D721Med (cell line): ENCODE measurements at places on chromosomes 5 and 9.

DNA sequence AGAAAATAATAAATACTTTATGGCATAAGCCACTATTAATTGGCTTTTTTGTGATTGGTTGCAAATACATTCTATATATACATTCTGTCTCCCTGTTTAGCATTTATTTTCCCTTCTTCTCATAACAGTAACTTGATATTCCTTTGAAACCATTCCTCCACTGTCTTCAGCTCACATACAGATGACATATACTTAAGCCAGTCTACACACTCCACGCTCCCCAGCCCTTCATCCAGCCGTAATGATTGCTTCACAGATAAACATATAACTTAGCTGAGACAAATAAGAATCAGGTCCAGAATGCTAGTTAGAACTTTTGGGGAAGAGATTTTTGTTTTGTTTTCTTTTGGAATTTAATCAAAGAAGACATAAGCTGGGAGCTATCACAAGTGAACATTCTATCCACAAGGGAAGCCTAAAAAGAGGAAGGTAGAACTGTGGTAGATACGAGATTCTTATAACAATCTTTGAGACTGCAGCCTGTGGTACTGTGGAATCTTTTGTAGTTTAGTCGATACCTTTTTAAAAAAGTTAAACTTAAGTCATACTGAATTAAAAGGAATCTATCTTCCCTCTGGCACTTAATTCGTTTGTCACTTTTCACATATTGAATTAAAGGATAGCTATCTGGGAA is 365.1 kb upstream of the PRR16 start:
- DNase-seq, result no peak

DNA sequence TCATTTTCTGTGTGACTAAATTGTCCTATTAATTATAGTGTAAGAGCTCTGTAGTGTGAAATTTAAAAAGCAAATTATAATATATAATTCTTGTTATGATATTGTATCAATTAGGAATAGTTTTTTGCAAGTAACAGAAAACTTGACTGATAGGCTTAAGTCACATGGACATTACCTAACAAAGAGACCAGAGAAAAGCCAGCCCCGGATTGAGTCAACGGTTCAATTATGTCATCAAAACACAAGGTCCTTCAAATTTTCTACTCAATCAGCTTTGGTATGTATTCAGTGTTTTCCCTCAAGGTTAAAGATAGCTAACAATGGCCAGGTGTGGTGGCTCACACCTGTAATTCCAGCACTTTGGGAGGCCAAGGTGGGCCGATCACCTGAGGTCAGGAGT is 126.7 kb upstream of the PTGER4 start:
- no peak for DNase-seq

DNA sequence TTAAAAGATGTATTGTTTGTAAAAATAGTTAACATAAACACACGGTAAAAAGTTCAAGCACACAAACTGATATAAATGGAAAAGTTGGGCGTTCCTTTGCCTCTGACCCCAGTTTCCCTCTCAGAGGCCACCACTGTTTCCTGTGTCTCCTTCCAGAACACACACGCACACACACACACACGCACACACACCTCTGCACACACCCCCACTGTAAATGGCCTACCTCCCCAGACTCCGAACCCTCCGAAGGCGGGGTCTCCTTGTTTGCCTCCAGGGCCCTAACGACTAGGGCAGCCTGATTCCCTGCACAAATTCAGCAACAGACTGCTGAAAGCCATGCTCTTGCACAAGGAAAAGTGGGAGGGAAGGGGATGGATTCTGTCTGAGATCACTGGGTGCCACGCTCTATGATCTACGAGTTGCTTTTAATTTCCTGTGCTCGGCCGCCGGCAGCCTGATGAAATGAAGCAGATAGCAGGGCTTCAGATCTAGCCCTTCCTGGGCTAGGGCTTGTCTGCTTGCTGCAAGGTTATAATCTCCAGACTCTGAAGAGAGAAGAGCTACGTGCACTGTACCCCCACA is 184.0 kb upstream of the IL12B start:
- DNase-seq, result no peak

GRCh38 chr5:543351-543750 is 19.1 kb upstream of the SLC9A3 start:
- no peak for DNase-seq

DNA sequence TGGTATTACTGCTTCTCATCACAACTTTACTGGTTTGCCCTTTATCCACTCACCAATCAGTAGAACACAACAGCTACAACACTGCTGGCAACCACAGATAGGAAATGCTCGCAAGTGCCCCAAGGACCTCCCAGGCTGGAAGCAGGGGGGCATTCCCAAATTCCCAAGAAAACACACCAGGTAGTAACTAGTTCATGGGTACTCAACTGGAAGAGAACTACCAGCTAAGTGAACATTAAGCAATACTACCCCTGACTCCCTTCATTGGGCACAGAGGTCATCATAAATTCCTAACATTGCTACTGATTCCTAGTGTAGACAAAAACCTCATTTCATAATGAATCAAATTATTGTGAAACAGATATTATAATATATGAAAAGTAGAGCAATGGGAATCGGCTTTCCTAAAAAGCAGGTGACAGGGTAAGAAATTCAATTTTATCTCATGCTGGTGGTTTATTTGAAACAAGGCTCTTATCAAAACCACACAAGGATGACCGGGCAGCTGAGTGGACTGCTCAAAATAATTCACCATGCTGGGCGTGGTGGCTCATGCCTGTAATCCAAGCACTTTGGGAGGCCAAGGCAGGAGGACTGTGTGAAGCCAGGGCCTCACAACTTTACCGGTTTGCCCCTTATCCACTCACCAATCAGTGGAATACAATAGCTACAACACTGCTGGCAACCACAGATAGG is 81.6 kb downstream of the TLE1 start:
- no peak for DNase-seq

DNA sequence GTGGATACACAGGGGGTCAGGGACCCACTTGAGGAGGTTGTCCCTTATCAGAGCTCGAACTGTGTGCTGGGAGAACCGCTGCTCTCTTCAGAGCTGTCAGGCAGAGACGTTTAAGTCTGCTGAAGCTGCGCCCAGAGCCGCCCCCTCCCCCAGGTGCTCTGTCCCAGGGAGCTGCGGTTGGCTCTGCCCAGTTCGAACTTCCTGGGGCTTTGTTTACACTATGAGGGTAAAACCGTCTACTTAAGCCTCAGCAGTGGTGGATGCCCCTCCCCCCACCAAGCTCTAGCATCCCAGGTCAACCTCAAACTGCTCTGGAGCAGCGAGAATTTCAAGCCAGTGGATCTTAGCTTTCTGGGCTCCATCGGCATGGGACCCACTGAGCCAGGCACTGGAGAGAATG is 15.9 kb downstream of the SRD5A1 start:
- DNase-seq, result no peak

DNA sequence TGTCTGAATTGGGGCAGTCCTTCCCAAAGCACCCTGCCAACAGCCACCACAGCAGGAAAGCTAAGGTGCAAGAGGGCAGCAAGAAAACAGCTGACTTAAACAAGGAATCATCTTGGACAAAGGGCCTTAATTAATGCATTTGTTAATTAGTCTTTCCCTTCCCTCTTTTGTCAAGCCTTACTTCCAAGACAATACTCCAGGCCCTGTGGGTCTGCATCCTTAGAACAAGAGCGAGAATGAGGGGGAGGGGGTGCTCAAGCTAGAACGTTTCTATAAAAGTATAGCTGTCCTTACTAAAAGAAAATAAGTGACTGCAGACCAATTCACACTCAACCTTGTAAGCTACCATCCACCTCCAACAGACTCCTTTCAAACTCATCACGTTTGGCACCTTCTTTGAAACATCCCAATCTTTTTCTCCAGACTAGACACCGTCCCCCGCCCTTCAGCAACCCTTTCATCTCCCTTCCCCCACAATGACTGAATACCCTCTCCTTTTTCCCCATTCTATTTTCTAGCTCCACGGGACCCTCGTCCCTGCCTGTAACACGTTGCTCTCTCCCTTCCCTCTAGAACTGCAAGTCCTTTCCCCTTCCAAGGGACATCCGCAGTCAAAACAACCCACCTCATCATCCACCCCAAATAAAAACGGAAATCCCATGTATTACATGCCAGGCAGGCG is 85.7 kb upstream of the RNF38 start:
- DNase-seq, result no peak

GRCh38 chr5:109917154-109917546 is 227.4 kb downstream of the MAN2A1 start:
- DNase-seq, result no peak

DNA sequence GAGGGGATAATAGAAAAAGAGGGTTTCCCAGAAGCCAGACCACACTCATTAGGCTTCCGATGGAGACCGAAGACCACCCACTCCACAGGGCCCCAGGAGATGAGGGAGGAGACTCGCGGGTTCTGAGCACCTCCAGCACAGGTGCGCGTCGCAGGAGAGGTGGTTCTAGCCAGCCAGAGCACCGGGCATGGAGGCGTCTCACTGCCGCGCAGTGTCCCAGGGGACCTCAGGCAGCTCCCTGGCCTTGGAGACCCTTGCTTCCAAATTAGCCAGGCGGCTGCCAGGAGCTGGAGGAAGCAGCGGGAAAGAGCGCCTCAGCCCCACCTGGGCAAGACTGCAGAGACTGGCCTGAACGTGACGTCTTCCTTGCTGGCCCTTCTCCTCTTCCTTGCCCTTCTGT is 115.4 kb upstream of the FBXL7 start:
- DNase-seq, result no peak

GRCh38 chr9:27428551-27428950 is 95.5 kb upstream of the IFNK start:
- no peak for DNase-seq

DNA sequence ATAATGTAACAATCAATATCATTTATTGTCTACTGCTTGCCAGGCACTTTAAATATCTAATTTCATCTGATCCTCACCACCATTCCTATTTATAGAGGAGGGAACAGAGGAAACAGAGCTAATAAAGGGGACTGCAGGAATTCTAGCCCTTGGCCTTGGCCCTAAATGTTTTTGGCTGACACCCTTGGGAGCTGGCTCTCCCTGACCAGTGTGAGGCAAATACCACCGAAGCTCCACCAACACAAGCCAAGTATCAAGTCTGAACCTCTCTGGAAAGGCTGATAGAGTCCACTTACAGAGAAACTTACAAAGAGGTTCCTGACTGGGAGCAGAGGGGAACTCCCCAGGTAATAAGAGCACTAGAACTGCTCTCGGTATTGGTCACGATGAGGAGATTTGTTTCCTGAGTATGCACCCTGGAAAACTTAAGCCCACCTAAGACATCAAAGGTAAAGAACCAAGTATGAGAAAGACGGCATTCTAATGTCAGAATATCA is 243.1 kb upstream of the PANK3 start:
- no peak for DNase-seq

GRCh38 chr9:121610638-121610953 is 40.8 kb upstream of the DAB2IP start:
- no peak for DNase-seq

- no peak for DNase-seq
These were observed 31.5 kb upstream of the TRPC7 start for GRCh38 chr5:136396886-136397285.

DNA sequence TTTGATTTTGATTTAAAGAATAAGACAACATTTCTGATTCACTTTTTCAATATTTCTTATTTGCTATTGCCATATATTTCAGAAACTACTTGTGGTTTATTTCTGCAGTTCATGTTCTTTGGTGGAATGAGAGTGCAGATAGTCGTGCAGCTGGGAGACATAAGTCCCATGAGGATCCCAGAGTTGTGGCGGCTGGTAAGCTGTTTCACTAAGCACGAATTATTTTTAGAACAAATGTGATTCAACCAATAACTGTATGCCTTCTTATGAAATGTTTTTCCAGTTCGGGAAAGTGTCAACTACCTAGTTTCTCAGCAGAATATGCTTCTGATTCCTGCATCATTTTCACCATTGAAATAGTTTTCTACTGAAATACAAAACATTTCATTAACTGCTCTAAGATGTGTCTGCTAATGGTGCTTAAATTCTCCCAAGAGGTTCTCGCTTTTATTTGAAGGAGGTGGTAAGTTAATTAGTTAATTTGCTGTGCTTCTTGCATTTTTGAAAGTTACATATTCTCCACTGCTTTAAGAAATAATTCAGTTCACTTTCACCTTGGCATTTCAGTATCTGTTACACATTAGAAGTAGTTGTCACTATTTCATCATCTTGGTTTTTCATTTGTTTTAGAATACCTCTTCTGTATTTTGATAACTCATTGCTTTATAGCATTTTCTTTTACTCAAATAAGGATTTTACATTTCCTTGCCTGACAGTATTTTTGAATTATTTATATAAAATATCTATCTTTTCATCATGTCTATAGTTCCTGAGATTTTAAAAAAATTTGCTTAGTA is 9.0 kb downstream of the NIPSNAP3B start:
- no peak for DNase-seq

GRCh38 chr5:142186514-142186856 is 77.9 kb downstream of the NDFIP1 start:
- no peak for DNase-seq

GRCh38 chr9:134054891-134055811 is 12.7 kb downstream of the BRD3 start:
- no peak for DNase-seq

DNA sequence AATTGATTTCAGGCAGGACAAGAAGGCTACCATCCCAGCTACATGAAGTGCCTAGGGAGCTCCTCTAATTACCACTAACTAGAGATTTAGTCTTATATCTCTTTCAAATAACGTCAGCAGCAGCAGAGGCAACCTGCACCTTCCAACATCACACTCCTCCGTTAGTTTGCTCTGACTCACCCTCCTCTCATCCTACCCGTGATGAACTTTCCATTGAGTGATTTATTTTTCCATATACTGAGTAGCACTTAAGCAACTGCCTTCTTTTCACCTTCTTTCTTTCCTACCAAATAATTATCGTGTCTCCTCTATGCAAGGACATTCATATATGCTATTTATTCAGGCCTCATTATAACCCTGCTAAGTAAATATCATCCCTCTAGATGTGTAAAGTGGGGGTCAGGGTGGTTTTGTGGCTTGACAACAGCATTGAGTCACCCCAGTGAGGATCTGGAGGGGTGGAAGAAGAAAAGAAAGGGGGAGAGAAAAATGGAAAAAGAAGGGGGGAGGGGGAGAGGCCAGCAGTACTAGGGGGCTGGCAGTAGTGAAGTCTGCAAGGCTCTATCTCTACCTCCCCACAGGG is 64.6 kb upstream of the CAST start:
- no peak for DNase-seq

DNA sequence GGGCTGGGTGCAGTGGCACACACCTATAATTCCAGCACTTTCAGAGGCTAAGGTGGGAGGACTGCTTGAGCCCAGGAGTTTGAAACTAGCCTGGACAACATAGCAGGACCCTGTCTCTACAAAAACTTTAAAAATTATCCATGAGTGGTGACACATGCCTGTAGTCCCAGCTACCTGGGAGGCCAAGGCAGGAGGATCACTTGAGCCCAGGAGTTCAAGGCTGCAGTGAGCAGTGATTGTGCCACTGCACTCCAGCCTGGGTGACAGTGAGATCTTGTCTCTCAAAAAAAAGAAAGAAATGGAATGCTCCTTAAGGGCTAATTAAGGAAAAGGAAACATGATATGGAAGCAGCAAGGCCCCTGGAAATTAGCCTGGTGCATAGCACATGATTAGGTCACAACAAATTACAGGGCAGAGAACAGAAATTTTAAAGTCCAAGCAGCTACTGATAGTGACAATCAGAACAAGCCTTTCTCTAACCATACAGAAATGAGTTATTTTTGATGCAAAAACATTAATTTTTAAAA is 19.5 kb downstream of the ANKH start:
- DNase-seq, result no peak

GRCh38 chr9:113668061-113668460 is 204.5 kb downstream of the RGS3 start:
- no peak for DNase-seq
